ENCODE measurements at places on chromosomes 2 and 18.

DNA sequence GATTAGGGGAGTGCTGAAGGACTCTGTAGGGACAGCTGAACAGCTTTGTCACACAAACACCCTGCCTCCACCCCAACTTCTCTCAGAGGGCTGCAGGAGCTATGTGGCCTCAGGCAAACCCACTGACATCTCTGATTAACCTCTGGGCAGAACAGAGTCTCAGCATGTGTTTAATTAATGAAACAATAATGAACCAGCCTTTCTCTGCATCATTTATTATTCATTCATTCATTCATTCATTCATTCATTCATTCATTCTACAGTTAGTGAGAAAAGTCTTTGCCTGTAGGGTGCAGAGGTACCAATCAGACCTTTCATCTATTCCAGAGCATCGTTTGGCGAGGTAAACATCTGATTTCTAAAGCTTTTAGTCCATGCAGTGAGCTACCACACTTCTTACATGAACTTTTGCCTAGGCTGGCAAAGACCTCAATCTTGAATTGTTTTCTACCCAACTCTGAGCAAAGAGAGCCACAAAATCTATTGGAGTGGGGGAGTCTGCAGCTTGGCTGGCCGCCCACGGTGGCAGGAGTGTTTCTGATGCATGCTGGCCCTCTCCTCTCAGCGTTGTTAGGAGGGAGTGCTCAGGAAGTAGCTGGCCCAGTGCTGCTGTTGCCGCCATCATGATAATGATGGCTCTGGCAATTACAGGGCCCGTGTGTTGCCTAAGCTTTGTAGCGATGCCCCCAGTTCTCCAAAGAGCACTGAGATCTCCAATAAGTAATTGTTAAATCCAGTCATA is 198.9 kb downstream of the SMAD7 start:
- DNase-seq, result no peak

- no peak for DNase-seq
Observed at GRCh38 chr2:529424-529823, 147.8 kb downstream of the TMEM18 start.

DNA sequence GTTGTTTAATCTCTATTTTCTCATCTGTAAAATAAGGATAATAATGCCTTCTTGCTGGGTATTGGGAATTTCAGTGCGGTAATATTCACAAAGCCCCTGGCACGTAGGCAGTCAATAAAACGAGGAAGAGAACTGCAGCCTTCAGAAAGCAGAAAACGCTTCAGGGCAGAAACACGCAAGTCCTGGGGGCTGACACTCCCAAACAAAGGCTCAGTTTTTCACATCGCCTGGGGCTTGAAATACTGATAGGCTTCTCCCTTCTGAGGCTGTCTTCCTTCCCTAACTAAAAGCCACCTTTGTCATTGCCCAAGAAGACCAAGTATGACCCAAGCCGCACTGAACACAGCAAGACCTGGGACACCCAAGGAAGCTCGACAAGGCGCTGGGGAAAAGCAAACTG is 32.4 kb downstream of the TMEM177 start:
- no peak for DNase-seq

DNA sequence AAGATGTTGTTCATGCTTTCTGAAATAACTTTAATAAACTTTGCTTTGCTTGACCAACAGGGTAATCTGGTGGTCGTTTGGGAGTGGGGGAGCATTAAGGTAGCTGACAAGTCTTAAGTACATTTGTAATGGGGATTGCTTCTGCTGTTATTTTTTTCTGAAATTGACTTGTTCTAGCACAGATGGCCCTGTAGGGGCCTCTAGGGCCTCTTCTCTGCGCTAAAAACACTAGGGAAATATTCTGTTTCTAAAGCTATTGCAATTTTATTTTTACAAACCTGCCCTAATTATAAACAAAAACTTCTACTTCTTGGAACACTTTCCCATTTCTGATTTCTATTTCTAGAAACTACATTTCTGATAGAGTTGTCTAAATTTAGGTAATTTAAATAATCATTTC is 191.3 kb upstream of the KCNJ3 start:
- DNase-seq, result no peak

- no peak for DNase-seq
Observed at GRCh38 chr2:61326423-61326822, 144.5 kb downstream of the USP34 start.

GRCh38 chr2:181008407-181008806 is 28.0 kb downstream of the UBE2E3 start:
- no peak for DNase-seq

All from keratinocyte (primary cell).